ENCODE measurements at places on chromosomes 13 and 19.
A peak's percentile ranks its signal among the peaks of the same experiment; 100 is the strongest.

GRCh38 chr13:112831801-112832200, 137.2 kb upstream of the MCF2L start:
- no peak for DNase-seq

DNA sequence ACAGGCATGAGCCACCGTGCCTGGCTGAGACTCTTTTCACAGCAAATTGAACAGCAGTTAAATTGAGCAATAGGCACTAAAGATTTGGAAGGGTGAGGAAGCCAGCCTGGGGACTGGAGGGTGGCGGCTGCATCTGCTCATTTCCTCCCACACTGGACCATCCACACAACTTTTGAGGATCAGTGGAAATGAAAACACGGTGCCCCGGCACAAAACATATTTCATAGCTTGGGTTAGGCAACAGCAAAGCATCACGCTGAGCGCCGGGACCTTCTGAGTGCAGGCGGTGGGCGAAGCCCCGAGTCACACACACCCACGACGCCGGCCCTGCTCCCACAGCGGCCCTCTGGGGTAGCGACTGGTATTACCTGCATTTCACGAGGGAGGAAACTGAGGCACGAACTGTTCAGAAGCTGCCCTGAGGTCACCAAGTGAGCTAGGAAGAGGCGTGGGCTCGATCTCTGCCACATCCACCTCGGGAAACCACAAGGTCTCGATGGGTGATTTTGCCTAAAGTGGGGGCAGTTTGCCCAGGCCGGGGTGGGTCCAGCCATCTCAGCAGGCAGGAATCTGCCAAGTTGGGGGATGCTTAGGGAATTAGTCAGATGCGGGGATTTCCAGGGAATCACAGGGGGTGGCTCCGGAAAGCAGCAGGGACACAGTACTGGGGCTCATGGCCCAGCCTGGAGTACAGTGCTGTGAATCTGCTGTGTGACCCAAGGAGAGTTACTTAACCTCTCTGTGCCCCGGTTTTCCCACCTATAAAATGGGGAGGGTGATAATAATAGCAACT, 3.5 kb upstream of the SBNO2 start:
- DNase-seq = no peak

DNA sequence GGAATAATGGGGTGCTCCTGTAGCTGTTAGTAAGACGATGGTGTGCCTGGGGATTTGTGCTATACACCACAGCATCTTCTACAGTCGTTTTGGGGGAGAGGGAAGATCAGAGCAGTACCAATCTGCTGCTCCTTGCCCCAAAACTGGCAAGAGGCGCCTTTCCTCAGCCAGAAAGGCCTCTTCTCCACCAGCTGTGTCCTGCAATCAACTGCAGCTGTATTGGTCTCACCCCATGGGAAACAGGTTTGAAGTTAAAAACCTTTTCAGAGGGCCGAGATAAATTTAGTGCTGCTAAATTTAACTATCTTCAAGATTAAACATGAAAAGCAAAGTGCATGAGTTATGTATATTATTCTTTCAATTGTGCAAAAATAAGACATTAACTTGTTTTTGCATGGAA, 1.2 kb upstream of the RNASEH2B start:
- DNase-seq = no peak

DNA sequence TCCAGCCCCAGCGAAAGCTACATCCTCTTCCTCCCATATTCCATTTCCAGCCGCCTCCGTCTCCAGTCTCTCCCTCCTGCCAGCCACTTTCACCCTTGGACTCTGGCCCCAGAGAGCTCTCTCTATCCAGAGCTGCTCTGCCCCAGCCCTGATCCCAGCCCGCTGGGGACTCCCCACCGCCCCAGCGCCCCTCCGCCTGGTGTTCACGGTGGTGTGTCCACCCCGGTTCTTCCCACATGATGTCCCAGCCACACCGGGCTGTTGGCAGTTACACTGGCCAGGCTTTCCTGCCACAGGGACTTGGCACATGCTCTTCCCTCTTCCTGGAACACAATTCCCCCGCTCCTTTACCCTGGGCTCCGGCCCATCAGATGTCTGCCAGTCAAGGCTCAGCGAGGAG, 11.3 kb upstream of the EMC10 start:
- no peak for DNase-seq

- no peak for DNase-seq
Observed at GRCh38 chr13:76481738-76482137, 404.5 kb downstream of the KCTD12 start.

- no peak for DNase-seq
Observed at GRCh38 chr19:30064771-30065494, 122.9 kb downstream of the URI1 start.

- DNase-seq = no peak
Observed at GRCh38 chr13:55887561-55887960, 1253.2 kb upstream of the PRR20A start.

GRCh38 chr19:49152119-49152550, 3.1 kb downstream of the HRC start:
- DNase-seq = no peak

DNA sequence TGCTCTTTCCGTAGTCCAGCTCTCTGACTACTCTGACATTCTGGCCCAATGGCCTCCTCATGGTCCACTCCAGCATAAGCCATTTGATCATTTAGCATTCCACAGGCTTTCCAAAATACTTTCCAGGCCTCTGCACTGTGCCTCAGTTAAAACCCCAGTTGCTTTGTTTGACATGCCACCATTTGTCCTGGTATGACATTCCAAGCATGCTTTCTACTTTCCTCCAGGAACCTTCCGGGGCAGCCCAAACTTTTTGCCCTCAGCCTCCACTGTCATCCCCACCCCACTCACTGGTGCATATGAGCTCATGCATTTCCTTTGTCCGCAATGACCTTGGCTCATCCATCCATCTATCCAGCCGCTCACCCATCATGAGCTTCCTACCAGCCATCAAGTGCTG, 41.8 kb upstream of the WASF3 start:
- DNase-seq = no peak

DNA sequence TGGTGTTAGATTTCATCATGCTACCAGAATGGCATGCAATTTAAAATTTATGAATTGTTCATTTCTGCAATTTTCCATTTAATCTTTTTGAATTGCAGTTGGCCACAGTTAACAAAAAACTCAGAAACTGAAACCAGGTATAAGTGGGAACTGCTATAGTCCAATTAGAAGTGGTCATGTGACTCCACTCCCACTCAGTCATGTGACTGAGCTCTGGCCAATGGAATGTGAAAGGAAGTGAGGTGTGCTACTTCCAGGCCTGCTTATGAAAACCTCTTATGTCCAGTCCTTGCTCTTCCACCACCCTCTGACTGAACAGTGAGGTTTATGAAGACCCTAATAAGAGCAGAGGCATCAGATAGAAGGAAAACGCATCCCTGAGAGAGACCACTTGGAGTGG, 47.0 kb downstream of the DLEU7 start:
- DNase-seq = no peak

GRCh38 chr19:34734537-34735103, 577 bp downstream of the ZNF181 start:
- no peak for DNase-seq

DNA sequence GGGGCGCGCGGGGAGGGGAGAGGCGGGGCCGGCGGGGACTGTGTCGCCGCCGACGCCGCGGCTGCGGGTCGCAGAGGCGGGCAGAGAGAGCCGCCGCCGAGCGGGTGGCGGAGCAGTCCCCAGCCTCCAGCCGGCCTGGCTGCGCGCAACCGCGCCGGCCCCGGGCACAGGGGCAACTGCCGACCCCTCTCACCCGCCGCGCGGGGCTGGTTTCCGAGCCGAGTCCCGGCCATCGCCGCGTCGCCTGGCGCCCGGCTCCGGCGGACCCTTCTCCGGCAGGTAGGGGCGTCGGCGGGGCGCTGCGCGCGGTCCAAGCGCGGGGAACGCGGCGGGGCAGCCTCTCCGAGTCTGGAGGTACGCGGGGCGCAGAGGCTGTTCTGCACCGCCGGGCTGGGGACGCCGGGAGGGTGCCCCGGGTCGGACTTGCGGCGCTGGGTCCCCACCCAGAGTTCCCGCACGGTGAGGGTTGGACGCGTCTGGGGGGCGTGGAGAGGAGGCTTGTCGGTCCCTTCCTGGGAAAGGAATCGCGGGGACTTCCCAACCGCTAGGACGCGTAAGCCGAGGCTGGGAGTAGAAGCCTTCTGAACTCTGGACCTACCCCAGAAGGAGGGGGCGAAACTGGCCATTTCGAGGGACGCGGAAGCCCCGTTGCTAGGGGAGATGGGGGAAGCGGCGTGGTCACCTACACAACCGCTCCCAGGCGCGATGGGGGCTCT, 133.6 kb upstream of the MYO16 start:
- DNase-seq = peak; percentile 37

DNA sequence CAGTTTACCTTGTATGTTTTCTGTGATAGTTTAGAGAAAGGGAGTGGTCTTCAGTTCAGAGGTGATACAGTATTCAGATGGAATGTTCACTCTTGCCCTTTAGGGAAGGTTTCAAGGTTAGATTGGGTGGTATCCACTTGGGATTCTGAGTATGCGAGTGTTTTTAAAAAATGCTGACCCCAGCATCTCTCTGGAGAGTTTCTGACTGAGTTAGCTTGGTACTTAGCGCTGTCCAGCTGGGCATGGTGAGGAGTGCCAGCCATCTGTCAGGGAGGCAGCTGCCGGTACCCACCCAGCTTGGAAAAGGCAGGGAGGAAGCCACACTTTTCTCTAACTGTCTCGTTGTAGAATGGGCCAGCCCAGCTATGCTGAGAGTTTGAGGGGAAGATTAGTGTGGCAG, 63.3 kb downstream of the ARHGEF7 start:
- DNase-seq = no peak

GRCh38 chr13:66003558-66003957, 1226.6 kb downstream of the PCDH9 start:
- no peak for DNase-seq

DNA sequence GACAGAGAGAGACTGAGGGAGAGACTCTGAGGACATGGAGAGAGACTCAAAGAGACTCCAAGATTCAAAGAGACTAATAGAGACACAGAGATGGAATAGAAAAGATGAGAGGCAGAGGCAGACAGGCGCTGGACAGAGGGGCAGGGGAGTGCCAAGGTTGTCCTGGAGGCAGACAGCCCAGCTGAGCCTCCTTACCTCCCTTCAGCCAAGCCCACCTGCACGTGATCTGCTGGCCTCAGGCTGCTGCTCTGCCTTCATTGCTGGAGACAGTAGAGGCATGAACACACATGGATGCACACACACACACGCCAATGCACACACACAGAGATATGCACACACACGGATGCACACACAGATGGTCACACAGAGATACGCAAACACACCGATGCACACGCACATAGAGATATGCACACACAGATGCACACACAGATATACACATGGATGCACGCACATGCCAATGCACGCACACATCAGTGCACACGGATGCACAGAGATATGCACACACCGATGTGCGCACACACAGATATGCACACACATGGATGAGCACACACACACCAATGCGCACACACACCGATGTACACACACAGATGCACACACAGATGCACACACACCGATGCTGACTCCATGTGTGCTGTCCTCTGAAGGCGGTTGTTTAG, 3.3 kb upstream of the F10 start:
- no peak for DNase-seq

- no peak for DNase-seq
Observed at GRCh38 chr19:43372462-43372861, 19.0 kb downstream of the CD177 start.

DNA sequence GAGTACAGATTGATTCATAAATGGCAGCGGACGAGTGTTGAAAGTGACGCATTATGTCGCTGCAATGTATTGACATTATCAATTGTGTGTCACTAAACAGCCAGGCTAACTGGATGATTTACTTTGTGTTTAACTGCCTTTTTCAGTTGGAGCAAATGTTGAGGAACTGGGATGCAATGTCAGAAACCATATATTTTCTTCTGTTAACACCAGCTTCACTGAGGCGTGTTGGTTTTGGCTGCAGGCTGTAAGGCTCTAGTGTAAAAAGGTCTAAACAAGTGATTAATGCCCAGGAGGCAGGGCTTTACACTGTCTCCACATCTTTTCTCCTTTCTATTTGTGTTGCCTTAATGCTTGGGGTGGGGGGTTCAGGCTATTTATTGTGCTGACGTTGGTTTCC, 80.1 kb downstream of the GGACT start:
- DNase-seq = peak; percentile 90

- DNase-seq = no peak
Observed at GRCh38 chr13:41694545-41695301, 237.4 kb downstream of the RGCC start.

DNA sequence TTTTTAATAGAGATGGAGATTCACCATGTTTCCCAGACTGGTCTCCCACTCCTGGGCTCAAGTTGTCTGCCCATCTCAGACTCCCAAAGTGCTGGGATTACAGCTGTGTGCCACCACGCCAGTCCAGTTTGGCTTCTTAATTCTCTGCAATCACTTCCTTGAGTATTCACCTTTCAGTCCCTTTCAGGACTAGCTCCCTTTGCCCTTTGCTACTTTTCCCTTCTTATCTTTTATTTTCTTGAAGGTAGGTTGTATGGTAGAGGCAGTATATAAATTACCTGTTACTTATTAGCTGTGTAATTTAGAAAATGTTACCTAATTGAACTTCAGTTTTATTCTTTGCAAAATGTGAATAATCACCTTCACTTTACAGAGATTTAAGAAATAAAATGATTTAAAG, 285.8 kb downstream of the FGF9 start:
- no peak for DNase-seq

DNA sequence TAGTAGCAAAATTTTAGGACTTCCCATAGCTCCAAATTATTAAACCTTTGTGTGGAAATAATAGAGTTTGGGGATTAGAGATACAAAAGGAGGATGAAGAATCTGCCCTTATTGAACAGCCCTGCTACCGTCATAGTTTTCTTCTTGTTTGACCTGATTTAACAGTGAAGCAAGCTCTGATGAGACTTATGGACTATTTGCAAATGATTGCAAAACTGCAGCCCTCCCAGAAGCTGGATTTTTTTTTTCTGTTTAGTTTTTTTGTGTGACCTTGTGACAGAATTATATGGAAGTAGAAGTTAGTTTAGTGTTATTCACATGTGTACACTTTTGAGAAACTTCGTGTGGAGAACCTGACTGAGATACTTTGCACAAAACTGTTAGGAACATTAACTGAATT, 267.8 kb downstream of the KCNRG start:
- no peak for DNase-seq

GRCh38 chr19:17888260-17888659, 16.5 kb downstream of the SLC5A5 start:
- DNase-seq = no peak

DNA sequence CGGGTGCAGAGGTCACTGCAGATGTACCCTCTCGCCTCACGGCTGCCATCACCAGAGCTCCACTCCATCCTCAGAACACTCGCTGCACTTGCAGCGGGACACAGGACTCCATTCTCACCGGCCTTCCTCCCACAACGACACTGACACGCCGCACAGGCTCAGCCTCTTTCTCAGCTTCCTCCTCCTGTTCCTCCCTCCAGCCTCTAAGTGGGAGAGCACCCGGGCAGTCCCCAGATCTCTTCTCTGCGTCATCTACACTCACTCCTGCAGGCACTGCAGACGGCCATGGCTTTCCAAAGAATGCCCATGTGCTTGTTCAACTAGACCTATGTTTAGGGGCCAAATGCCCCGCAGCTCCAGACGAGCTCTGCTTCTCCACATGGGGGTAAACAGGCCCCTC, 14.3 kb upstream of the FKRP start:
- DNase-seq = no peak

Data from NCI-H345 (cell line).